ENCODE measurements at places on chromosomes 4 and X.

- peak; percentile 4 for DNase-seq
Measured at GRCh38 chr4:384311-385010, 46.8 kb downstream of the ZNF141 start.

DNA sequence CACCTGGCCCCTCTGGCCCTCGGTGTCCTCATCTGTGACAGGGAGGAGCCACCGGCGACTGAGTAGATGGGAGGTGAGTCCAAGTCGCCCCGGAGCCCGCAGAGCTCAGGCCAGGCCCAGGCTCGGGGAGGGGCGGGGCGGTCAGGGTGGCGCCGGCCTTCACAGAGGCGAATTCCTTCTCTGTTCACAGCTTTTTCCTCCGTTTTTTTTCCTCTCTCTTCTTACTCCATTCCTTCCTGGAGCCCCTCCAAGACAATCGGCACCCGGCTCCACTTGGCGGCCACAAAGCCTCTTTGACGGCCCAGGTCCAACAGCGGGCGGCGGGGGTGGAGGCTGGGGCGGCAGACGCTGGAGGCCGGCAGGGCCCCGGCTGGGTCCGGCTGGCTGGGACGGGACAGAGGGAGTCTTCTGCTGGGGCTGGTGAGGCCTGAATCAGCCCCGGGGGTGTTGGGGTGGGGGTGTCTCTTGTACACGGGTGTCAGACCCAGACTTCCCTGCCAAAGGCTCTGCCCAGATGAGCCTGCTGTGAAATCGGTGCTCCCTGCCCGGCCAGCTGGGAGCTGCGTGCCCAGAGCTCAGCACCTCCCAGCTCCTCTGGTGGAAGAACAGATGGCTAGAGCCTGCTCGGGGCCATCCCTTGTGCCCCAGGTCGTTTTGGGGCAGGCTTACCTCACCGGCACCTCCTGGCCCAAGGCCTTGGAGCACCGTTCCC, 22.6 kb downstream of the FGFRL1 start:
- DNase-seq: no peak

- no peak for DNase-seq
Measured at GRCh38 chrX:7351926-7352325, 204.0 kb upstream of the PUDP start.

DNA sequence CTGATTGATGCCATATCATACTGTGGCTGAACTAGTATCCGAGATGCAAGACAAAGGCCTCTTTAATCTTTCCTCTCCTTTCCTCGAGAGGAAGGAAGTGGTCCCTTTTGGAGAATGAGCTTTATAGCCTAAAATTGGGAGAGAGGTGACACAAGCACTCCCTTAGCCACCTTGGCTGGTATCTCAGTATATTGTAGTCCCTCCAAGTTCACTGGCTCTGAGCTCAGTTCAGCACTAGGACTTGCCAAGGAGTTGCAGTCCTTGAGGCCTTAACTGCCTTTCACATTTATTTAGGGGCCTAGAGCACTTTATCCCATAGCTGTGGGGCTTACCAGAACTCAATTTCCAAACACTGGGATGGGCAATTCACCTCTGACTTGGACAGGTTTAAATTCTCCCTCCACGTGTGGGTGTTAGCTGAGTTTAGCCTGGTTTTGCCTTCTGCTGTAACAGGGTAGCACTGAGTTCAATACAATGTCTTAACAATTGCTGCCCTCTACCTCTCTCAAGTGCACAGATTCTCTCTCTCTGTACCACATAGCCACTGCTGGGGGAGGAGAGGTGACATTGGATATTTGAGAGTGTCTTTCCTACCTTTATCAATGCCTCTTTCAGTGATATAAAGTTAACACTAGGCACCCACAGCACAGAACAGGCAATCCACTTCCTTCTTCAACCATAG, 216.4 kb downstream of the TECRL start:
- DNase-seq: no peak

- no peak for DNase-seq
Measured at GRCh38 chr4:101886826-101887225, 96.3 kb downstream of the BANK1 start.

DNA sequence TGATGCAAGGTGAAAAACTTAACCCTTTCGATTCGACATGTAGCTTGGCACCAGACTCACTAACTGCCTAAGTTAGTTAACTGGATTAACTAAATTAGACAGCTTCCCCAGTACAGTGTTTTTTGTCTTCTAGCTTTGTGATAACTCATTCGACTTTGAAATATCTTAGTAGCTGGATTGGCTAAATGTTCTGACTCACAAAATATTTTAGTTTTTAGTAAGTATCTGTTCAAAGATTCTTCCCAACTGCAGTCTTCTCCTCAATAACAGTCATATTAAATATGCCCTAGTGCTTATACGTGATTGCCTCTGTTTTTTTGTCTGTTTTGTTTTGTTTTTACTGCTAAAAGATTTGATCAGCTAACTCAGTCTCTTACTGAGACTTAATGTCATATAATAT, 102.9 kb downstream of the KCNIP4 start:
- no peak for DNase-seq

DNA sequence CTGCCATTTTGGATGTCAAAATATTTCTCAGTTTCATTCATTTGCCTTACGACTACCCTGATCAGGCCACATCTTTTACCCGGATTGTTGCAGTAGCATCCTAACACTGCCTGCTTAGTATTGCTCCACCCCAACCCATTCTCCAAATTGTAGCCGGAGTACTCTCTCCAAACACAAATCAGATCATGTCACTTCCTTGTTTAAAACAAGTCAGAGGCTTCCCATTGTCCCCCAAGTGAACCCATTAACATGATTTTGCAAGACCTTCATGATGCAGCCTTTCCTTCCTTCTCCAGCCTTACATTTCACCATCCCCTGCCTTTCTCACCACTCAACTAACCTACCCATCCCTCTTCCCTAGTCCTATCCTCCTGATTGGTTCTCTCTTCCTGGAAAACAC, 53.1 kb downstream of the FANCB start:
- no peak for DNase-seq

GRCh38 chr4:3712936-3713335, 53.2 kb upstream of the ADRA2C start:
- no peak for DNase-seq

GRCh38 chrX:155293771-155294170, 29.5 kb upstream of the RAB39B start:
- DNase-seq: no peak

DNA sequence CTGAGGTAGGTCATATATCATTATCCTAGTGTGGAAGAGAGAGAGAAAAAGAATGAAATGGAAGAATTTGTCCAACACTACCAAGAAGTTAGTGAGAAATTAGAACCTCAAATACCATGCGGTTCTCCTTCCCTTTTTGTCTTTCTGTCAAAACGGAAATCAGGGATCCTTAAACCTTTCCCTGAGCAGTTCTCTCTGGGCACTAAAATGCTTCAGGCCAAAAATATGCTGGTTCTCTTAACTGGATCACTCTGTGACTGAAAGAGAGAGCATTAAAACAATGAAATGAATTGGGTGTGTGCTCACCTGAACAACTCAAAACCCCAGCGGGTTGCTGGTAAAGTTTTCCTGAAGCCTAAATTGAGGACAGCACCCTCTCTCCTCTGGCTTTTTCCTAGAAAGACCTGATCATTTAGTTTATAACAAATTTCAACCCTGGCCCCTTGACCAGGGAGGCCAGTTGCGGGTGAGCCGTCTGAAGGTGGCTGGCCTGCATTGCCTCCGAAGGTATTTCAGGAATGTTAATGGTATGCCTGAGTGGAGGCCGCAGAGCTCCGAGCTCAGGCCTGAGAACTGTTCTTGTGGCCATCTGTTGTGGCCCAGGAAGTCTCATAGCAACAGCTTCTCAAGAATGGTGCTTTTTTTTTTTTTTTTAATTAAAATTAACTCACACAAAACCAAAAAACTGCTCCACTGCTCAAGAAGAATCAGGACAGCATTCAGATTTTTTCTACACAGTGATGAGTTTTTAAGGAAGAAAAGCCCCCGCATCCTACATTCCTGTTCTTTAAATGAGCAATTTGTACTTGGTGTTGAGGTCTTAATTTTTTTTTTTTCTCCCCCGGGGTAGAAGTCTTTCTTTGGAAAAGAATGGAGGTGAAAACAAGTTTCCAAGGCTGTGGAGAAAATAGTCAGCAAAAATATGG, 155.1 kb downstream of the SHROOM3 start:
- DNase-seq: no peak

DNA sequence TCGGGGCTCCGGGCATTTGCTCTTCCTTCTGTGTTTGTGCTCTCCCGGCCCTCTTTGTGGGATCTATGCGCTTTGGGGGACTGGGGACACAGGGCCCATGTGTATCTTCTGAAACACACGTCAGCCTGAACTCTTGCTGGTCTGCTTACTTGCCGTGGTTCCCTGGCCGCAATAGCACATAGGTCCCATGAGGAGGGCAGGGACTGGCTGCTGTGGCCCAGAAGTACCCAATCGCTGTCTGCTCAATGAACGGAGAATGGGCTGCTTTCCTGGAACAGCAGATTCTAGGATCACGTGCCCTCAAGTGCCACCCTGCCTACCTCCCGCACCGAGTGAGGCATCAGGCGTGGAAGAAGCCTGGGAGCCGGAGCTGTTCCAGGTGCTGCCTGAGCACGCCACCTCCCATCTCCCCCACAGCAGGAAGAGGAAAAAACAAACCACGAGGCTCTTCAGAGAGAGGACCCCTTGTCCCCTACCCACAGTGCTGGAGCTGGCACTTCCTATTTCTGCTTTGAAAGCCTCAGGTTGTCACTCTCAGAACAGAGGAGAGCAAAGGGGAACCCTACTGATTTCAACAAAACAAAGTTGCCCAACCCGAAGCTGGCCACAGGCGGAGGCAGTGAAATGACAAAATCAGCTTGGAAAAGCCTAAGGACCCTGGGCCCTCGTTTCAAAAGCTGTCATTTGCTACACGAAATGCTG, 3.8 kb downstream of the G6PD start:
- DNase-seq: no peak
